ENCODE measurements at places on chromosomes 1 and 21. TPM values are rescaled to one million over a fixed set of nuclear protein-coding genes. Genes with fewer than 3 reads are reported as not detected.

The BRINP2 gene
- not detected for total RNA-seq

The NID1 gene
- total RNA-seq, result 72.0 TPM

The GOLT1A gene
- 3.9 TPM for total RNA-seq

The CD160 gene
- not detected for total RNA-seq

The IFNLR1 gene
- total RNA-seq, result 2.4 TPM

The IVL gene
- not detected for total RNA-seq

The FCRL4 gene
- total RNA-seq, result not detected

The TNFRSF9 gene
- total RNA-seq, result 0.08 TPM

The SLC2A5 gene
- 5.4 TPM for total RNA-seq

The GJC2 gene
- total RNA-seq, result 6.1 TPM

The C1orf21 gene
- 59.4 TPM for total RNA-seq

The AJAP1 gene
- total RNA-seq, result 12.8 TPM

The INAVA gene
- total RNA-seq, result 7.9 TPM

DNA sequence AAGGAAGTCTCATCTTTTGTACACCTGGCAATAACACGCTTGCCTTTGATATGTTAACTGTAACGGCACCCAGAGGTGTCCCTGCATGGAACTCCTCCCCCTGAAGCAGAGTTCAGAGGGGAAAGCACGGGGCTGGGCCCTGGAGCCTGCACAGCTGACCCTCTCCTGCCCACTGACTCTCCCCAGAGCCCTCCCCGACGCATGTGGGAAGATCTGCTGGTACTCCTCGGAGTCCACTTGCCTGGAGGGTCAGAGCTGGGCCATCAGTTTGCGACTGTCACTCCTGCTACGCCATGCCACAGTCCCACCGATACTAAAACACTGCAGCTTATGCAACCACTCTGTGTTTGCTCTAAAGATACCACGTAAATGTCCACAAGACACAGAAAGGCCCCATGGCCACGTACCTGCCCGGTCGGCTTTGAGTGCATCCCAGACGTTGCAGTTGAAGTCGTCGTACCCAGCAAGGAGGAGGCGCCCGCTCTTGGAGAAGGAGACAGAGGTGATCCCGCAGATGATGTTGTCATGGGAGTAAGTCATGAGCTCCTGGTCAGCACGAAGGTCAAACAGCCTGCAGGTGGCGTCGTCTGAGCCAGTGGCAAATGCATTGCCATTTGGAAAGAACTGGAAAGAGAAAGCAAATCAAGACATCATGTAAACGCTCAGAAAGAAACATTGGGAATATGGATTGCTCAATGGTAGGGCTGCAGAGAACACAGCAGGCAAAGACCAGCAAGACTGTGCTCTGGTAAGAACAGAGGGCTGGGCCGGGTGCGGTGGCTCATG lies 10.6 kb upstream of the NADK start:
- DNase-seq, result no peak

DNA sequence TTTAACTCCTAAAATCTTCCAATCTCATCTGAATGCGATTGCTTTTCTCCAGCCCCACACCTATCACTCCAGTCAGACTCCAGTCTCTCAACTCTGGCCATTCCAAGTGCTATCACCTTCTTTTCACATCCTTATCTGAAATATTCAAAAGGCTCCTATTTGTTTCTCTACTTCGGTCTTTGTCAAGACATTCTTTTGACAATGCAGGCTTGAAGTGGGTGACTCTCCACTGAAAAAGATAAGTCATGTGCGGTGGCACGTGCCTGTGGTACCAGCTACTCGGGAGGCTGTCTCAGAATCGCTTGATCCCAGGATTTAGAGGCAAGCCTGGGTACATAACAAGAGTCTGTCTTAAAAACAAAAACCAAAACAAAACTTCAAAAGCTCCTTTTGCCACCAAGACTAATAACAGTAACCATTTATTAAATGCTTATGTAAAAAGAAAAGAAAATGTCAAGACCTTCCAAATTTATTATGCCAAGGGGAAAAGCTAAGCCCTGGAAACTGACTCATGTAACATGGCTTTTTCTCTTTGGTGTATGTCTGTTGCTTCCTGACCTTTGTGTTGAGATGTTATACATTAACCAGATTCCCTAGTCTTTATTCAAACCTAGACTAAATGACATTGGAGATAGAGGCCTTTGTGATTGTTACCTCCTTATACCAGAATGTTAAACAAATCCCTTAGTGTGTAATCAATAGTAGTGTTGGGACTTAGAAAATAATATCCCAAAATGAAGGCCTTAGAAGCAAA lies 3.6 kb downstream of the ALG14 start:
- no peak for DNase-seq

GRCh38 chr1:218501161-218501560 lies 156.0 kb downstream of the TGFB2 start:
- no peak for DNase-seq

GRCh38 chr1:117753652-117754051 lies 147.8 kb downstream of the TENT5C start:
- DNase-seq, result no peak

GRCh38 chr21:15809065-15809464 lies 79.3 kb downstream of the USP25 start:
- DNase-seq, result no peak

- peak; percentile 95 for DNase-seq
These were observed at the start of gene NCDN for GRCh38 chr1:35557611-35558373. Gene NCDN (plus strand): TSS chr1:35557799. CDS start chr1:35558191, 392 bp downstream.

- no peak for DNase-seq
These were observed 20.8 kb downstream of the LRRC8B start for GRCh38 chr1:89545264-89546038.

DNA sequence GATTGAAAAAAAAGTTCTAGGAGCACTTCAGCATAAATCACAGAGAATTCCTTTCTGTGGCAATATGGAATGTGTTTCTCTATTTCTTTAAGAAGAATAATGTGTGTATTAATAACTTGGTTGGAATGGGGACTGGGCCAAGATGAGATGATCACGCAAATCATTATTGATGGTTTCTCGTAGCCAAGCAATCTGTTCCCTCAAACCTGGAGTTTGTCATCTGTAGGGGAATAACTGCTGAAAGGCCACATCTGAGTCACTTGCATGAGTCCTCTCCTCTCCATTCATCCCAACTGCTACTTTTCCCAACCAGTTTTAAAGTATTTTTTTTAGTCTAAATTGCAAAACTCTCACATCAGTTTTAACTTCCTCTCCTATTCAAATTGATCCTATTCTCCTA lies 480.4 kb downstream of the PLPP3 start:
- no peak for DNase-seq

DNA sequence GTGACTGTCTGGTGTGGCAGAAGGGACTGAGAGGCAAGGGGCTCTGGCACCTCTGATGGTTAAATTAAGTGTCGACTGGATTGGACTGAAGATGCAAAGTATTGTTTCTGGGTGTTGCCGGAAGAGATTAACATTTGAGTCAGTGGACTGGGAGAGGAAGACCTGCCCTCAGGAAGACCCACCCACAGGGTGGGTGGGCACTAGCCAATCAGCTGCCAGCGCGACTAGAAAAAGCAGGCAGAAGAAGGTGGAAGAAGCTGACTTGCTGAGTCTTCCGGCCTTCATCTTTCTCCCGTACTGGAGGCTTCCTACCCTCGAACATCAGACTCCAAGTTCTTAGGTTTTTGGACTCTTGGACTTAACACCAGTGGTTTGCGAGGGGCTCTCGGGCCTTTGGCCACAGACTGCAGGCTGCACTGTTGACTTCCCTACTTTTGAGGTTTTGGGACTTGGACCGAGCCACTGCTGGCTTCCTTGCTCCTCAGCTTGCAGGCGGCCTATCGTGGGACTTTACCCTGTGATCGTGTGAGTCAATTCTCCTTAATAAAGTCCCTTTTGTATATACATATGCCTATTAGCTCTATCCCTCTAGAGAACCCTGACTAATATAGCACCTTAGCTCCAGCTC lies 79.6 kb downstream of the KAZN start:
- no peak for DNase-seq

DNA sequence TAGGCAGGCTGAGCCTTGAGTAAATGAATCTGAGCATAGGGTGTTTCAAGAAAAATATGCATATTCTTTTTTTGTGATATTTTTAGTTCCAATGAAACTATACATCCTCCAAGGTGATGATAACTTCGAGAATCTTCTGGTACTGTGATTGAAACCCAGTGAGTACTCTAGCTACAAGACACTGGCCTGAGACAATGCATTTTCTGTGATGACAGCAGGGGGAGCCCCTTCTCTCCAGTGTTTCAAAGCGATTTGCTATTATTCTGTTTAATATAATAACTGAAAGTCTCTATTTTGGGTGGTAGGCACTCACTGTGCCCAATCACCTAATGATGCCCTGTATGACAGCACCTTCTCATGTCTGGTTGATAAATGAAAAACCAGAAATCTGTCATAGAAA lies 12.1 kb downstream of the IRF2BP2 start:
- DNase-seq, result no peak

DNA sequence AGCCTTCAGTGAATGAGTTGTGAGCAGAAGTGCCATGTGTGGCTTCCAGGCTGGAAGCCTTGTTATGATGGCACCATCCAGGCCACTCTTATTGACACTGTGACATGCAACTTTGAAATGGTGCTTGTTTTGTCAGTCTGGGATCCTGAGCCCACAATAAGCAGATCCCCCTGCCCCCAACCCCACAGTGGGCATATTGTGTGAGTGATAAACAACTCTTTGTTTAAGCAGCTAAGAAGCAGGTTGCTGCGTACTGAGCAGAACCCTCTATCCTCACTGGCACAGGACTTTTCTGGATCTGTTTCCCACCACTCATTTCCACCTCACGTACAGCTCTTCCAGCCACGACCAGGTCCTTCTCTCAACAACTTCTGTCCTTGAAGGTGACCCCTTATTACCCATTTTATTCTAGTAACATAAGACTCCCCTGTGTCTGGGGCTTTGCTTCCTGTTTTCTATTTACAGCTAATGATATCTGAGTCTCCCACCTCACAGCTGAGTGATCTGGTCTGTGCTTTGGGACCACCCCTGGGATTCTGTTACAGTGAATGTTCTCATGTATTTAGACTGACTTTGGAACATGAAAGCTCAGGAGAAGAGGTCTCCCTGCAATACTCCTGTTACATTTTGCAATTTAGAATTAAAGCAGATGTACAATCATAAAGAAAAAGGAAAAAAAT lies 375.5 kb downstream of the PCP4 start:
- no peak for DNase-seq

- DNase-seq, result no peak
These were observed 15.0 kb downstream of the MATN1 start for GRCh38 chr1:30708361-30708728.

- DNase-seq, result no peak
These were observed 255.8 kb upstream of the CACYBP start for GRCh38 chr1:174743654-174744561.

- no peak for DNase-seq
These were observed 153.3 kb upstream of the VAMP3 start for GRCh38 chr1:7617826-7618225.

DNA sequence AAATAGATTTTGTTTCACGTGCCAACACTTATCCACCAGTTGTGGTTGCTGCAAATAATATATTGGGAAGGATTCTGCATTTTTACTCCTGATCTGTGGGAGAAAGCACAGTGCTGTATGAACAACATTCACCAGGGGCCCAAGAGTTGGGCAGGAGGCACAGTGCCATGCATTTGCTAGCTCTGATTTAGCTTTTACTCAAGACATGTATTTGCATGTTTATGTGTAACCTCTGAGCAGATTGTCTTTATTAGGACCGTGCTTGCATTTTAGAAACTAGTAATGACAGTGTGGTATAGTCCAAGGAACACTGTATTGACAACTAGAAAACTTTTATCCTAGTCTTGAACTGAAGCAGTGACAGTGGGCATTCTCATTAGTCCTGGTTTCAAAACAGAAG lies 133.9 kb upstream of the B3GALT2 start:
- DNase-seq, result no peak

- DNase-seq, result no peak
These were observed 95.6 kb upstream of the SNX7 start for GRCh38 chr1:98565951-98566350.

DNA sequence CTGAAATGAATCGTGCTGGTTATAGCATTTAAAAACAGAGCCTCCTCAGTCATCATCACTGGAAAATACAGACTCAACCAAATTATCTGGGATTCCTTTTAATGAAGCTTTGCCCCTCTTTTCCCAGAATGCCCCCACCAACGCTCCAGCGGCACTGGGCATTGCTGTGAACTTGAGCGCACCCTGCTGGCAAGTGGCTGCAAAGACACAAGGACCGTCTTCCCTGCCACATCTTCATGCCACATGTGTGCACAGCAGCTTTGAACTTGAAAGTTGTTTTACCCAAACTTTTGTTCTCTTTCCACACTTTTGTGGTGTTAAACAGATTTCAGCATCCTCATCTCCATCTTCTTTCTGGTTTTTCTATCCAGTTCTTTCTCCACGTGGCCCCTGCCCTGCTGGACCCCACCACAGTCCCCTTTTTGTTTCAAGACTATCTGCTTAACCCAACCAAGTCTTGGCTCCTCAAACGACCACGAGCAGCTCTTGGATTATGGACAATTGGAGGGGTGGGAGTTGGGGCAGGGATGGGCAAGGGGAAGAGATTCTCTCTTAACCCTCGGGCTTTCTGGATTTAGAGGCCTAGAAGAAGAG lies 12.8 kb upstream of the LMX1A start:
- peak; percentile 52 for DNase-seq

GRCh38 chr21:39845571-39846130 lies 21.6 kb upstream of the PCP4 start:
- DNase-seq, result no peak

- peak; percentile 94 for DNase-seq
These were observed 9.1 kb upstream of the IFI16 start for GRCh38 chr1:159000625-159001024.

DNA sequence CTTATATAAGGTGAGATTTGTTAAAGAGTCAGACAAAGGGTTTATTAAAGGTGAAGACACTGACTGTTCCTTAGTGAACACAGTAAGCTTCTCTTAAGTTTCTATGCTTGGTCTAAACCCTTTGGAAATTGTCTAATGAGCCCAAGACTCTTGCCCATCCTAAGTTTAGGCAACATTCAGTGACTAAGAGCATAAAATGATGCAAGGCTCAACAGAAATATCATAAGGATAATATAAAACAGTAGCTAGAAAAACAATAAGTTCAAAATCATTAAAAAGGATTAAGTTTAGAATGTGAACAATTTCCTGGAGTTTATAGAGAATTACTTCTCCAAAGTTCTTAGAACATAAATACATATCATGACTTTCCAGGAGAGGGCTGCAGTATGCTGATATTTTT lies 108.9 kb upstream of the PDC start:
- DNase-seq, result no peak

DNA sequence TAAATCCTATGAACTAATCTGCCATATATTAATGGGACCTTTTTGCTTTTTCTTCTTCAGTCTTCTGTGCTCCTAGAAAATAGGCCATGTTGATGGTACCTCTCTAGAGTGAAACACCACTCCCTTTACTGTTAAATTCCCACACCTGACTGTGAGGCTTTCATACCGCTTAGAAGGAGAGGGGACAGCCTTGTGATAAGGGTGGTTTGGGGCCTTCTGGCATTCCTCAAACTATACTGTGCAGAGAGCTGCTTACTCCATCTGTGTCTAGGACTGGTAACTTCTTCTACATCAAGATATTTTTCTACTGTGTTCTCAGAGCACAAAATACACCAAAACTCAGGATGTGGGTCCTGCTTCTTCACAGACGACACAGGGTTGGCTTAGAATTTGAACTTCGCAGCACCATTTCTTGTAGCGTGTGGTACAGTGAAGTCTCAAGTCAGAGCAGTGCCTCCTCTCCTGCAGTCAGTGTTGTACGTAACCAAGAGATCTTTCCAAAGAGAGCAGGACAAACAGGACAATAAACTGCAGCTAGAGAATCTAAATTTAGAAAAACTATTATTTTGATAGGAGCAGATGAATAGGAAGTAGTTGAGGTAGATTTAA lies 43.8 kb downstream of the MACO1 start:
- no peak for DNase-seq
